ENCODE measurements at places on chromosomes 3 and 15.

DNA sequence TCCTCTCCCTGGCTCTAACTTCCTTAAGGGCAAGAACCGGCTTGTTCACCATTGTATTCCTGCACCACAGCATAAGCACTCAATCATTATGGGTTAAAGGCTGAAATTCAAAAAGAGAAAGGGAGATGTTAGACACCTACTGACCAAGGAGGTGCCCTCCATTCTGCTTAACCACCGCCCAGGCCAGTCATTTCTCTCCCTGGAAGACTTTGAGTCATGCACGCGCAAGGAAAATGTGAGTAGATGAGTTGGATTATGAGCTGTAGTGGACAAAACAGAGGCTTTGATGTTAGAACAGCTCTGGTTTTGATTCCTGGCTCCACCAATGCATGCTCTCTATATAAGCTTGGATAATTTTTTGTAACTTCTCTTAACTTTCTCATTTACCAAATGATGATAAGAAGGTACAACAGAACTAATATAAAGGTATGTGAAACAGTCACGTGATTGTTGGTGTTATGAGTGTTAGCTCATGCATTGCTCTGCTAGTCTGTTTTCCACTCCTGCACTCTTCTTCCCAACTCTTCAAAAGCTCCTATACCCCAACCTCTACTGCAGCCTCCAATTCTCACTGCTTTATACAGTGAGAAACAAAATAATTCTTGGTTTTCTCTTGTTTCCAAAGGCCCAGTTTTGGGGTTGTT lies 148.4 kb upstream of the ATP11B start:
- DNase-seq = no peak

GRCh38 chr3:193943200-193943599 lies 192.7 kb upstream of the HES1 start:
- no peak for DNase-seq

- no peak for DNase-seq
These were observed 276.7 kb downstream of the ADAMTSL3 start for GRCh38 chr15:83930392-83931212.

- DNase-seq = no peak
These were observed 33.4 kb upstream of the PRR23E start for GRCh38 chr3:127159543-127159942.

GRCh38 chr3:45611628-45612081 lies 17.1 kb downstream of the LIMD1 start:
- DNase-seq = no peak

DNA sequence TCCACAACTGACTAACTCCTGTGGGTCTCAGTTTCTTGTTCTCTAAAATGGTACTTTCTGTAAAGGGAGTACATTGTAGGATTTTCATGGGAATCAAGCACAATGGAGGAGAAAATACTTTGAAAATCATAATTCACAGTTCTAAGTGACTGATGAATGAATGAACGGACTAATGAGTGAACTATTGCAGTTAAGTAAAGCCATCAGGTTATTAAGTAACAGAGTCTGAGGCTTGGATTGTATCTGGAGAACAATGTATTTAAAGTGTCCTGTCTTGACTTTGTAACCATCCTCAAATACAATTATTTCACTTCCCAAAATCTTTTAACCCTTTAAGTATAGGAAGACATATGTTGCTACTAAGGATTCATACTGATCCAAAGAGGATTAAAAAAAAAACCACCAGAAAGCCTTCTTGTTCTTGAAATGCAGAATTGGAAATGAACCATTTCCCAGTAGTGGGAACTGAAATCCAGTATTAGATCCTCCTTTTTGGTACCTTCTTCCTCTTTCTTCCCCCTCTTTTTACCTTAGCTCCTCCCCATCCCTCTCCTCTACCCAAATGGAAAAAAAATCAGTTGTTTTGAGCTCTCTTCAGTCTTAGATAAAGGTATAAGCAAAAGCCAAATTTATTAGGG lies 13.2 kb upstream of the BCL6 start:
- no peak for DNase-seq

- DNase-seq = no peak
These were observed 534.2 kb downstream of the NSUN3 start for GRCh38 chr3:94596887-94597566.

DNA sequence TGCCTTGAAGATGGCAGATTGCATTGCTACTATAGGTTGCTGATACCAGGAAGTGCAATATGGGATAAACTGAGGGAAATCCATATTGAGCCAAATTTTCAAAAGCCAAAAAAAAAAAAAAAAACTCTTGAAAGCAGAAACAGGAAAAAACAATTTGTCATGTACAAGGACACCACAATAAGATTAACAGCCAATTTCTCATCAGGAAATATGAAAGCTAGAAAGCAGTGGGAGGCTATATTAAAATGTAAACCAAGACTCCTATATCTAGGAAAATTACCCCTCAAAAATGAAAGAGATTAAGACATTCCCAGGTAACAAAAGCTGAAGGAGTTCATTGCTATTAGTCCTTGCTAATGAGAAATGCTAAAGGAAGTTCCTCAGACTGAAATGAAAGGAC lies 462.8 kb upstream of the DPH6 start:
- no peak for DNase-seq

DNA sequence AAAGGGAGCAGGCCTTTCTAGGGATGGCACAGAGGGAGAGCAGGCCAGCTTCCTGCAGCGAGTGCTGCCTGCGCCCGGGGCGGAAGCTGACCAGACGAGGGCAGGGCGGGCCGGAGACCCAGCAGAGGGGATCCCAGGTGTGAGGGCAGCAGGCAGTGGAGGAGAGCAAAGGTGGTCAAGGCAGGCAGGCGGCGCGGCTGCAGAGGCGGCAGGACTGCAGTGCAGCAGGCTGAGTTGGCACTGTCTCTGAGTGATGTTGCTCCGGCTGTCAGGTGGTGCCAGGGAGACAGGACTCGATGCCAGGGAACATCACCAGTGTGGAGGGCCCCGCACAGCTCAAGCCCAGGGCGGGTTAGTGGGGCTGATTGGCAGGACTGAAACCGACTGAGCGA lies 22.3 kb upstream of the PLXNA1 start:
- DNase-seq = no peak

- no peak for DNase-seq
These were observed 2.2 kb downstream of the MBNL1 start for GRCh38 chr3:152270937-152271336.

Data from D721Med (cell line).